ENCODE measurements at places on chromosomes 6 and 20.

DNA sequence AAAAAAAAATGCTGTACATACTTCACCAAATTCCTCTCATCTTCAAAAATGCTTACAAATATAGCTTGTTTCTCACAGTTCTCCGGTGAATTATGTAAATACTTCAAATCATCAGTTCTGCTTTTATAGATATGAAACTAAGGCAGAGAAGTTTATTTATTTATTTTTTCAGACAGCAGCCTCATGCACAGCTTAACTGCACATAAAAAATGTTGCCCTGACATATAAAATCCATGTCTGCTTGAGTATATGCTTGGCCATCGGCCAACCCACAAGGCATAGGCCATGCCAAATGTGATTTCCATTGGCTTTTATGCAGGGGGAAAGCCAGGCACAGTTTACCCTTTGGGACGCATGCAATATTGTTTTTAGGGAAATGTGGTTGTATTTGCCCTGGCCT is 57.3 kb upstream of the PHACTR2 start:
- DNase-seq, result no peak

- DNase-seq, result no peak
Measured at GRCh38 chr20:41228858-41229257, 88.7 kb downstream of the ZHX3 start.

DNA sequence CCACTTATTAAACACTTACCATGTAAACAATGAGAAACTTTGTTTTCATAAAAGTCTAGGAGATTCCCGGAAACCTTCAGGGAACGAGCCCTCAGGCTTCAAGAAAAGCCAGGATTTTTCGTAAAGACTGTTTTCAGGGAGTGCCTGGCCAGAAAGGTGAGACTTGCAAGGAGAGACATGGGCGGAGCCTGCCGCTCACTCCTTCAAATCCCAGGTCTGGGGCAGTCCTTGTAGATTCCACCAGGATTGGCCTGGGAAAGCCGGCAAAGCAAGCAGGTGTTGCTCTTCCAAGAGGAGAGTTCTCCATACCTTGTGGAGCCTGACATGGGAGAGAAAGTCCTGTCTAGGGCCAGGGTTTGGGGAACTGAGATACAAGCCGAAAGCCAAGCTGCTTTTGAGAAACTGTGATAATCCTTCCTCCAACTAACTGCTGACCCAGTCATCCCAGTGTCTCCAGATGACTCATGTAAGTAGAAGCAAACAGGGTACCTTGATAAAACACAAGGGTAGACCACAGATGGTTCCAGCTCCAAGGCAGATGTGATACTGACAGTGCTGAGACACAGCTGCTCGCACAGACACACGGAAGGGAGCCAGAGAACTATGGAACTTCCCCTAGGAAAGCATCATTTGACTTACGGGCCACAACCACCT is 69.4 kb upstream of the NAA20 start:
- no peak for DNase-seq

DNA sequence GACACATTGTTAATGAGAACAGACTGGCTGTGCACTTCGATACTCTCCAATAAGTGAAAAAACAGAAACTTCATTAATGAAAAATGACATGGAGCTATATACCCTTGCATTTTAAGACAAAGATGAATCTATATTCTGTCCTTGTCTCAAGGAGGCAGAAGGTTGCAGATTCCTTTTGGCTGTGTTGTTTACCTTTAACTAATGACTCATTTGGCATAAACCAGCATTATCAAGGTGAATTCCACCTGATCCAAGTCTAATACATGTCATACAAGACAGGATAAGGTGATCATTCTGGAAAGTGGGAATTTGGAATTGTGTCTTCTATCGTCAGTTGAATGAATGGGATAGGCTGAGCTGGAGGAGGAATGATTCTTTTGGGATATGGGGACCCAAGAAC is 192.9 kb downstream of the PLCB4 start:
- no peak for DNase-seq

- DNase-seq, result no peak
Measured at GRCh38 chr20:34569598-34569997, 11.1 kb downstream of the MAP1LC3A start.

DNA sequence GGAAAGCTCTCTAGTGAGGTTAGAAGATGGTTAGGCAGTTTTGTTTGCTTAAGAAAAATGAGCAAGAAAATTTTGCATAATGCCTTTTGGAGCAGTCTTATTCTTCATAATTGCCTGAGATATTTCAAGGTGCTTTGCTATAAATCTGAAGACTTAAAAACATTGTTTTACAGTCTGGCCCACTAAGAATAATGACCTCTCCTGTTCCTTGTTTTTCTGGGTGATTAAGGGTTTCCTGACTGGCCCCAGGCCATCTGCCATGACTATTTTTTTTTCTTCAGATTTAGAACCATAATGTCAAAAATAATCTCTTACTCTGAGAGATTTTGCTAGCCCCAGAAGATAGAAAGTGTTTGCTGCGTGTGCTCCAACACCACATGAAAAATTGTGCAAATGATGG is 72.3 kb upstream of the CENPW start:
- no peak for DNase-seq

DNA sequence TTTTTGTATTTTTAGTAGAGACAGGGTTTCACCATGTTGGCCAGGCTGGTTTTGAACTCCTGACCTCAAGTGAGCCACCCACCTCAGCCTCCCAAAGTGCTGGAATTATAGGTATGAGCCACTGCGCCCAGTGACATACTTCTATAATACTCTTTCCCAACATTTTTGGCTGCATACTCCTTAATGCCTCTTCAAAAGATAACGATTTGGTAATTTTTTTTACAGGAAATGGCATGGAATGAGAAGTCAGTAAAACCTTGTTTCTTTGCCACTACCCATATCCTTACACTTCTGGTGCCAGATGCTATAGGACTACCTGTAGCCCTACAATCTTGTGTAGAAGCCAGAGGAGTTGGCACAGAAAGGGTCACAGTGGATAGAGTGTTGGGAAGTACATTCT is 41.4 kb upstream of the SGK1 start:
- DNase-seq, result no peak

- no peak for DNase-seq
Measured at GRCh38 chr6:104521176-104521575, 338.5 kb downstream of the HACE1 start.

Measured in CD4-positive, alpha-beta T cell treated with Interleukin-12 subunit alpha and Interleukin-12 subunit beta, for 1 hour (primary cell).